ENCODE measurements at places on chromosomes 4 and X. TPM values are rescaled to one million over a fixed set of nuclear protein-coding genes. Genes with fewer than 3 reads are reported as not detected.

PABPC5 gene
- total RNA-seq, result not detected

MAGEC1 gene
- total RNA-seq, result not detected

WDR45 gene
- 104 TPM for total RNA-seq

COL4A6 gene
- total RNA-seq, result 157 TPM

MAMLD1 gene
- 0.72 TPM for total RNA-seq

HSFX4 gene
- total RNA-seq, result not detected

NEUROG2 gene
- total RNA-seq, result not detected

FGF5 gene
- not detected for total RNA-seq

MAML3 gene
- 12.0 TPM for total RNA-seq

HPRT1 gene
- total RNA-seq, result 14.6 TPM

TMPRSS11F gene
- not detected for total RNA-seq

CDKL5 gene
- 4.6 TPM for total RNA-seq

PHKA1 gene
- 24.7 TPM for total RNA-seq

NLGN4X gene
- not detected for total RNA-seq

ZCCHC4 gene
- 15.0 TPM for total RNA-seq

PCDH18 gene
- total RNA-seq, result 0.46 TPM

FRAS1 gene
- 1.7 TPM for total RNA-seq

USP17L22 gene
- not detected for total RNA-seq

PPP2R2C gene
- total RNA-seq, result 17.6 TPM

PPARGC1A gene
- total RNA-seq, result 2.0 TPM

CXCL3 gene
- 11.1 TPM for total RNA-seq

MAGEA2 gene
- total RNA-seq, result not detected

FAM184B gene
- total RNA-seq, result 0.02 TPM

STARD8 gene
- 0.72 TPM for total RNA-seq

SPANXA2 gene
- total RNA-seq, result not detected

ITGB1BP2 gene
- 1.6 TPM for total RNA-seq

TMEM47 gene
- total RNA-seq, result 12.9 TPM

FRMPD3 gene
- not detected for total RNA-seq

PAK3 gene
- 73.3 TPM for total RNA-seq

LPAR4 gene
- total RNA-seq, result not detected

PPBP gene
- total RNA-seq, result not detected

TMEM150C gene
- 0.26 TPM for total RNA-seq

MAGEB10 gene
- total RNA-seq, result not detected

BTK gene
- not detected for total RNA-seq

IL15 gene
- total RNA-seq, result 4.6 TPM

CCDC149 gene
- total RNA-seq, result 2.0 TPM

PPP1R2C gene
- not detected for total RNA-seq

EDA2R gene
- 32.2 TPM for total RNA-seq

DSPP gene
- not detected for total RNA-seq

ZXDB gene
- total RNA-seq, result 13.9 TPM

GK2 gene
- not detected for total RNA-seq

TRPC3 gene
- total RNA-seq, result not detected

GLRB gene
- 14.7 TPM for total RNA-seq

VCX3A gene
- total RNA-seq, result not detected

ANXA10 gene
- total RNA-seq, result 2.5 TPM

SLC10A7 gene
- total RNA-seq, result 10.6 TPM

IL3RA gene
- 0.27 TPM for total RNA-seq

SOWAHB gene
- not detected for total RNA-seq

H2BW2 gene
- total RNA-seq, result not detected
